ENCODE measurements at places on chromosomes 6 and 20. TPM values are rescaled to one million over a fixed set of nuclear protein-coding genes. Genes with fewer than 3 reads are reported as not detected.

DNA sequence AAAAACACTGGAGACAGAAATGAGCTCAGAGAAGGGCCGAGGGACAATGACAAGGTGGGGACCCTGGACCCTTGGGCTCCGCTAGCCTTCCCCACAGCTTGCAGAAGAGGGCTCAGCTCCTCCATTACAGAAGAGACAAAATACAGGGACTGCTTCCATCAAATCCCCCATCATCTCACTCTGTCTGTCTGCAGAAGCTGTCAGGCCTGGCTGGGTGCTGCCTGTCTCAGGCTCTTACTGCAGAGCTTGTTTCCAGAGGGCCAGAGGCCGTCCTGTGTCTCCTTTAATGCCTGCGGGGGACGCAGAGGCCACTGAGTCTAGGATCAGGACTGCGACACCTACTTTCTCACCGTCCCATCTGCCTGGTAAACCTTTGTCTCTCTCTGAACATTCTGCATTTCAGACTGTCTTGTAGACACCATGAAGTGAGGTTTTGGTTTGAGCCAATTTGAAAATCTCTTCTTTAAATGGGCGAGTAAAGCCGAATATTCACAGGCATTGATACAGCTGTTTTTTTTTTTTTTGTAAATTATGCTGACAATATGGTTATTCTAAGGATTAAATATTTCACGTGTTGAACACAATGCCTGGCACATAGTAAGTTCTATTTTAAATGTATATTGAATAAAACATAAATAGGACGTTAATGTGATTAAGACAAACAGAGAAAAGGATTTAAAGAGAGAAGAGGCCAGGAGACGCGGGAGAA is 28.3 kb downstream of the RNASET2 start:
- H3K36me3 ChIP-seq = peaks cover 7% of the 10 kb centered on the region
- H3K27ac ChIP-seq = no peak overlapping the region
- no peaks in the 10 kb centered on the region for H3K27me3 ChIP-seq
- DNase-seq = no peak
- H3K4me3 ChIP-seq = no peak overlapping the region

- H3K27me3 ChIP-seq = no peaks in the 10 kb centered on the region
- no peak for DNase-seq
- H3K36me3 ChIP-seq = no peaks in the 10 kb centered on the region
- no peak overlapping the region for H3K27ac ChIP-seq
- H3K4me1 ChIP-seq = no peaks in the 10 kb centered on the region
- H3K4me3 ChIP-seq = no peak overlapping the region
Measured at GRCh38 chr6:56459030-56459805, 183.5 kb downstream of the DST start.

- no peaks in the 10 kb centered on the region for H3K36me3 ChIP-seq
- DNase-seq = no peak
- H3K4me1 ChIP-seq = peaks cover 54% of the 10 kb centered on the region
- H3K27ac ChIP-seq = peak overlapping the region; percentile 41
Measured at GRCh38 chr6:157762636-157763035, 60.4 kb upstream of the SNX9 start.

DNA sequence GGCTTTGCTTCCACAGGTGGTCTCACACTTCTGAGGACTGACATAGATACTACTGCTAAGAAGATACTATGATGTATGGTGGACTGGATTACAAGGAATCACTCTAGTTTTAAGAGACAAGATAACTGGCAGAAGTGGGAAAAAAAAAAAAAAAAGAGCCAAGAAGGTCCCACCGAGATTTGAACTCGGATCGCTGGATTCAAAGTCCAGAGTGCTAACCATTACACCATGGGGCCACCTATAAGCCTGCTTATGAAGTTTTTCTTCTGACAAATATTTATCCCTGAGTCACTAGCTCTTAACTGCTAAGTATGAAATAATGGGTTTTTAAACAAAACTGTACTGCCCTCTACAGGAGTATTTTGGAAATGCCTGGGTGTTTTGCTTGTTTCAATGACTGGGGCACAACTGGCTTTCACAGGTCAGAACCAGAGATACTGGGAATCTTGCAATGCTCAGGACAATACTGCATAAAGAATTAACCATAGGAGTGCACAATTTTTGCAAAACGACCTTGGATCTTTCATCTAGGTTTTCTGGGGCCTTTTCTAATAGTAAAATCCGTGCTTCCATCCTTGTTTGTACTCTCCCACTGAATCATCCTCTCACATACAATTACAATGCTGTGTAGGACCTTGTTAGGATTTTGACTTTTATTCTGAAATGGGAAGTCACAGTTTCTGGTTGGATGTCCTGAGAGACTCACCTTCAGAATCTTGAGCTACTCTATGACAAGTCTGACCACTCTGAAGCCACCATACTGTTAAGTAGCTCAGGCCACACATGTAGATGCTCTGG is 116.3 kb downstream of the OR2B2 start:
- H3K4me3 ChIP-seq = no peak overlapping the region
- DNase-seq = no peak
- H3K36me3 ChIP-seq = no peaks in the 10 kb centered on the region
- peaks cover 19% of the 10 kb centered on the region for H3K27me3 ChIP-seq
- H3K4me1 ChIP-seq = peaks cover 38% of the 10 kb centered on the region

- H3K36me3 ChIP-seq = no peaks in the 10 kb centered on the region
- peaks cover 48% of the 10 kb centered on the region for H3K27me3 ChIP-seq
- H3K4me3 ChIP-seq = no peak overlapping the region
Measured at GRCh38 chr20:17912916-17913315, 55.7 kb downstream of the SNX5 start.

DNA sequence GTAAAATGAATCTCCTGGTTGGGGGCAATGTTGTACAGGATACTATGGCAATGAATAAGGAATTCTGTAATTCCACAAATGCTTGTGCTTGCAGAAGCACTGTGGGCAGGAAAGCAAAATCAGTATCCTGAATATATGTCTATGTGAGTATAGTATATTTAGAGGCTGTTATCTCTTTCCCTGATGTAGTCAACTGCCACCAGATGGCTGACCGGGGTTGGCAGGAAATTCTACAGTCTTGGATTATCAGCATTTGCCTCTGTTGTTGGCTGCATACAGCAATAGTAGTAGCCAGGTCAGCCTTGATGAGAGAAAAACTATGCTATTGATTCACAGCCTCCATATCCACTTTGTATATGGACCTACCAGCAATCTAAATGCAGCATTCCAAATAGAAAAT is 425.1 kb upstream of the JAG1 start:
- no peaks in the 10 kb centered on the region for H3K36me3 ChIP-seq
- no peaks in the 10 kb centered on the region for H3K4me1 ChIP-seq
- no peak overlapping the region for H3K27ac ChIP-seq
- no peak for DNase-seq
- no peaks in the 10 kb centered on the region for H3K27me3 ChIP-seq

GRCh38 chr6:52389264-52389625 is 27.3 kb downstream of the PAQR8 start:
- peak overlapping the region; percentile 93 for H3K27ac ChIP-seq
- H3K4me3 ChIP-seq = peak overlapping the region; percentile 80
- H3K36me3 ChIP-seq = peaks cover 29% of the 10 kb centered on the region

DNA sequence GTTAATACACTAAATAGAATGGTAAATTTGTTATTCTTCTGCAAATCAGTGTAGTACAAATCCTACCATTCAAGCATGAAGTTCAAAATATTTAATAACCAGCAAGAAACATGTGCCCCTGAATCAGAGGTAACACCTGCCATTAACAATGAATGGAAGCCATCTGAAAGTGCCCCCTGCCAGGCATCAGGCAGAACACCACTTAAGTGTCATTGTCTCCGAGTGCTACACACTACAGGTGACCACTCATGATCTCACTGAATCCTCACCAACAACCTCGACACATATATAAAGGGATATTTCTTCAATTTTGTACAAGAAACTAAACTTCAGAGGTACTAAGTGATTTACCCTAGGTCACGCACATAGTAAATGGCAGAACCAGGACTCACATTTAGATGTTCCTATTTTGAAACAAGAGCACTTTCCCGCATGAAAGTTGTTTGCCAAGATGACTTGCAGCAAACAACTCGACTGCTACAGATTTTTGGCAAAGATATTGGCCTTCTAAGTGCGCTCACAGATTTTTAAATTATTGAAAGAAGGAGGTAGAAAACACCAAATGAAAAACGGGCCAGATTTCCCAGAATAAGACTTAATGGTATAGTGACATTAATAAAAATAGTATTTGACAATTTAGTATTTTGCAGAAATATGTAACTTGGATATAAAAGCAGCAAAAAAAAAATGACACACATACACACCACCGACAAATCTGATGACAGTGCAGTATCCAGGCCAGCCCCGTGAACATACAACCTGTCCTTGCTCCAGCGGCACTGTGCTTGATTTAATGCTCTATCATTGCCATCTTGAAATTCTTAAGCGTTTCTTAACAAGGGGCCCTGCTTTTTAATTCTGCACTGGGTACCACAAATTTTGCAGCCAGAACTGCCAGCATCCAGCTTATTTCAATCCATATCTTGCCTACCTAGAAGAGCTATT is 274.5 kb downstream of the ALDH8A1 start:
- H3K27me3 ChIP-seq = no peaks in the 10 kb centered on the region
- no peak overlapping the region for H3K4me3 ChIP-seq

DNA sequence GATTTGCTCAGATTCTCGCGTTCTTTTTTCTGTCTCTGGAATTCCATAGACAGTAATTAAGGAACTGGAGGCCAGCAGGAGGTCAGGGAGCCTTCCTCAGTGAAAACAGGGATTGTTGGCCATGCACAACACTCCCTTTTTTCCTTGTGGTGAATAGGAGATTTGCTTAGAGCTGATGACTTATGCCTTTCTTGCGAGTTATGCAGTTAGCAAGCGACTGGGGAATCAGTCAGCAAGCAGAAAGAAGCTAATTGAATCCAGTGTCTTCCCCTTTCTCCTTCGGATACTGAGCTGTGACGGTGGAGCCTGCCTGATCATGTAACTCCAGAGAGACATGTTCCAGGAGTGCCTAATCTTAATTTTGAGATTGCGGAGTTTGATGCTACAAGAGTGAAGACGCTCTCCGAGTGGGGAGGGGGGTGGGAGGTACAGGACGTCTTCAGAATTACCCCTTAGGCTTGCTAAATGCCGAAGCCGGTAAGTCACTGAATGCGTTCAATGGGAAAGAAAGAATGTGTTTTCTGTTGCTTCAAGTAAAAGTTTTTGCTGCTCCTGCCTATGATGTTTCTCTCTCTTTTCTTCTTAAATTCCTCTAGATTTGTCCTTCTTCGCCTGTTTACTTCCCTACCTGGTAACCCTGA is 165.9 kb downstream of the SASH1 start:
- peaks cover 14% of the 10 kb centered on the region for H3K27me3 ChIP-seq
- no peaks in the 10 kb centered on the region for H3K36me3 ChIP-seq
- no peaks in the 10 kb centered on the region for H3K4me1 ChIP-seq
- DNase-seq = no peak
- H3K4me3 ChIP-seq = no peak overlapping the region

GRCh38 chr6:44024574-44025219 is 102.6 kb downstream of the MRPL14 start:
- H3K4me1 ChIP-seq = peaks cover 2% of the 10 kb centered on the region
- H3K36me3 ChIP-seq = no peaks in the 10 kb centered on the region
- H3K4me3 ChIP-seq = no peak overlapping the region
- H3K27ac ChIP-seq = no peak overlapping the region
- DNase-seq = no peak
- H3K27me3 ChIP-seq = peaks cover 20% of the 10 kb centered on the region

Gene RBPJL
- total RNA-seq = not detected
